ENCODE measurements at places on chromosomes 6 and 20. TPM values are rescaled to one million over a fixed set of nuclear protein-coding genes. Genes with fewer than 3 reads are reported as not detected.

SLPI gene
- not detected for total RNA-seq

CPXM1 gene
- 85.5 TPM for total RNA-seq

RNF217 gene
- 8.5 TPM for total RNA-seq

MCCD1 gene
- total RNA-seq: not detected

NPEPL1 gene
- total RNA-seq: 25.0 TPM

SNAP91 gene
- total RNA-seq: not detected

ACTL10 gene
- total RNA-seq: 2.1 TPM

GJA10 gene
- not detected for total RNA-seq

PKIB gene
- 0.29 TPM for total RNA-seq

STX11 gene
- not detected for total RNA-seq

ADGRG6 gene
- 0.06 TPM for total RNA-seq

FAXC gene
- total RNA-seq: under 0.01 TPM

SIRPB2 gene
- not detected for total RNA-seq

TMEM151B gene
- total RNA-seq: not detected

KIF13A gene
- 22.7 TPM for total RNA-seq

PNLDC1 gene
- 0.81 TPM for total RNA-seq

SIRPA gene
- total RNA-seq: 21.4 TPM
